Epithelial cell of proximal tubule (primary cell): ENCODE measurements at places on chromosomes 6 and 20. TPM values are rescaled to one million over a fixed set of nuclear protein-coding genes. Genes with fewer than 3 reads are reported as not detected.

The PRKN gene
- total RNA-seq: 0.07 and 0.58 TPM in 2 replicates

The BPIFB1 gene
- not detected in 2 replicates for total RNA-seq

The SIGLEC1 gene
- total RNA-seq: not detected in 2 replicates

The TRMT6 gene
- total RNA-seq: 12.3 and 21.6 TPM in 2 replicates

The ZDHHC14 gene
- 8.8 and 21.4 TPM in 2 replicates for total RNA-seq

The MED20 gene
- total RNA-seq: 20.9 and 27.1 TPM in 2 replicates

The FOXS1 gene
- not detected in 2 replicates for total RNA-seq

The GJA10 gene
- total RNA-seq: not detected in 2 replicates

The NRSN1 gene
- total RNA-seq: not detected in 2 replicates

The GNAS-AS1 gene
- total RNA-seq: 0.35 and 0.51 TPM in 2 replicates

The ADGRG6 gene
- 35.3 and 45.4 TPM in 2 replicates for total RNA-seq

The TSPO2 gene
- total RNA-seq: not detected in 2 replicates

The TLDC2 gene
- total RNA-seq: 0.17 and 1.1 TPM in 2 replicates

The NPEPL1 gene
- 18.8 and 26.5 TPM in 2 replicates for total RNA-seq

The LSM2 gene
- 112 and 157 TPM in 2 replicates for total RNA-seq

The CD24 gene
- 679 and 1,068 TPM in 2 replicates for total RNA-seq

The CLIC5 gene
- 0.58 and 5.2 TPM in 2 replicates for total RNA-seq

The ESR1 gene
- total RNA-seq: not detected in 2 replicates

The CAGE1 gene
- total RNA-seq: 0.22 TPM in 1 of 2 replicates, not detected in the other

The HLA-DQB1 gene
- 0.51 and 0.58 TPM in 2 replicates for total RNA-seq

The ZNF334 gene
- total RNA-seq: 1.9 and 2.2 TPM in 2 replicates

The HCK gene
- total RNA-seq: not detected in 2 replicates

The PLCB4 gene
- total RNA-seq: 37.4 and 59.6 TPM in 2 replicates

The SYTL3 gene
- total RNA-seq: 8.5 and 11.0 TPM in 2 replicates

The ZNF512B gene
- total RNA-seq: 5.2 and 6.9 TPM in 2 replicates

The SLC35D3 gene
- not detected in 2 replicates for total RNA-seq

The DPPA5 gene
- not detected in 2 replicates for total RNA-seq

The C20orf96 gene
- total RNA-seq: 1.7 and 3.9 TPM in 2 replicates

The MATN4 gene
- total RNA-seq: not detected in 2 replicates
